ENCODE measurements at places on chromosomes 3 and 15.

GRCh38 chr15:35442742-35443141, 103.2 kb downstream of the DPH6 start:
- no peak for DNase-seq

DNA sequence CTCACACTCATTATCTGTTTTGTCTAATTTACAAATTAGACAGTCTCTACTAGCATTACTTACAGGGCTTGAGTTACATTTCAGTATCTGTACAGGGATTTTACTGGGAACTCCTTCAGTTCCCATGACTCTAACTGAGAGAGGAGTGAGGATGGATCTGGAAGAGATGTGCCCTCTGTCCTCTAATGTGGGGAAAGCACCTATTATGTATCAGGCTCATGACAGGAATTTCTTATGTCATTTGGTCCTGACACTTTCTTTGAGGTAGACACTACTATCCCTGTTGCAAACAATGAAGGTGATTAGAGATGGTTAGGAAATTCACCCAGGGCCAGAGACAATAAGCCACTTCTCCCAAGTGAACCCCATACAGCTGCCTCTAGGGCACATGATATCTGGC, 10.9 kb upstream of the NCKIPSD start:
- no peak for DNase-seq

DNA sequence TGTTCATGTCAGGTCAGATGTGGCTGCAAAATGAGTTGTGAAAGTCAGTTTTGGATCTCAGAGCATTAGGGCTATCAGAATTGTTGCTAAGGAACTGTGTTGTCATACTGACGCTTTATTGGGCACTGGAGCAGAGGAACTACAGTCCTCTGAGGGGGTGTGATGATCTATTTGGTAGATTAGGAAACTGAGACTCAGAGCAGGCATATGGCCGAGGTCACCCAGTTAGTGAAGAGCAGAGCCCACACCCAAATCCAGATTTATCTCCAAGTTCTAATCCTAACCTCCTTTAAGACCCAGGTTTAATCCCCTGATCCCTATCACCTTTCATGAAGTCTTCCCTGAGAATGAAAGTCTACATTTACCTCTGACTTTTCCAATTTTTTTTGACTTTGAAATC, 25.6 kb upstream of the GLCE start:
- DNase-seq = no peak

DNA sequence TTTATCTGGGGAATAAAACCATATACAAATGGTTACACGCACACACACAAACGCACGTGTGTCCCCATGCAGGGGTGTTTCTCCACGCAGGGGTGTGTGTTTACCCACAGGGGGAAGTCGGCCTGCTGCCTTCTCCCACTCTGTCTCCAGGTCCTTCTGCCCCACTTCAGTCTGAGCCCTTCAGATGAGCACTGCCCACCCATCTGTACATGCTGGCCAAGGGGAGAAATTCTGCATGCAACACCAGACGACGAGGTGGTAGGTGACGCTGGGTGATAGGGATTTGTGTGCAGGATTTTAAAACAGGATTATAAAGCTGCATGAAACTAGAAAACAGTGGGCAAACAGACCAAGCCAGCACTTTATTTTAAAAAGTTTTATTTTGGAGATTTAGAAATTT, 122.5 kb downstream of the TJP1 start:
- no peak for DNase-seq

DNA sequence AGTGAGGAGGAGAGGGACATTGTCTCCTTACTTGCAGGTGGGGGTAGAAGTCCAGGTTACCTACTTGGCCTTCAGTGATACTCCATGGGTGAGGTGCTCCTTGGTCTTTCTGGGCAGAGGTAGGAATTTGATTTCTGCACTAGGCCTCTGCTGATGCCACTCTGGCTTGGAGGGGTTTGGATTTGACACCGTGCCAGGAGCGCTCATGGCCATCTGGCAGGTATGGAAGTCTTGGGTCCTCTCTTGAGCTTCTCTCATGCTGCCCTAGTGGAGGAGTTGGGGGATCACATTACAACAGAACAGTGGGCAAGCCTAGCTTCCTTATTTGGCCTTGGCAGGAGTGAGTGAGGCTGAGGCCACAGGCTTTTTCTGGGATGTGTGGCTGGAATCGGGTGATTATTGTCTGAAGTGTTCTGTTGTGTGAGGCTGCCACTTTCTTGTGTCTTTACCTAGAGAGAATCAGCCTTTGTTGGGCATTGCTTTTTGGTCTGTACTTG, 525.0 kb downstream of the GABRG3 start:
- no peak for DNase-seq

DNA sequence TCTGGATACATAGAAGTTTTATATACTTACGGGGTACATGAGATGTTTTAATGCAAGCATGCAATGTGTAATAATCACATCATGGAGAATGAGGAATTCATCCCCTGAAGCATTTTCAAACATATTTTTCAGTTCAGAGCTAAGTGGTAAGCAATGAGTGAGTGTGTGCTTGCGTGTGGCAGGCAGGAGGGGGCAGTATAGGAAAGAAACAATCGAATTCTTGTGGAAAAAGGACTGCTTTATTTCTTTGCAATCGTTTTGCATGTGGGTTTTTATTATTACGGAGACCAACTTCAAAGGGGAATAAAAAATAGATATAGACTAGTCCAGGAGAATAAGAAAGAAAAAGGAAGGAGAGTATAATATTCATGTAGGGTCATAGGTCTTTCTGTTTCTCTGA, 271.6 kb downstream of the CHL1 start:
- no peak for DNase-seq

- DNase-seq = no peak
Measured at GRCh38 chr3:133038089-133038730, at the start of gene TMEM108. TSS of gene TMEM108 (plus strand) at chr3:133038391.

- DNase-seq = peak; percentile 57
Measured at GRCh38 chr15:31263751-31264558, 62.7 kb upstream of the KLF13 start.

GRCh38 chr3:135199137-135199536, 404.1 kb downstream of the EPHB1 start:
- no peak for DNase-seq

GRCh38 chr3:171874879-171875278, 31.7 kb downstream of the TMEM212 start:
- DNase-seq = no peak

GRCh38 chr3:51156147-51156546, 228.9 kb upstream of the MANF start:
- DNase-seq = no peak

DNA sequence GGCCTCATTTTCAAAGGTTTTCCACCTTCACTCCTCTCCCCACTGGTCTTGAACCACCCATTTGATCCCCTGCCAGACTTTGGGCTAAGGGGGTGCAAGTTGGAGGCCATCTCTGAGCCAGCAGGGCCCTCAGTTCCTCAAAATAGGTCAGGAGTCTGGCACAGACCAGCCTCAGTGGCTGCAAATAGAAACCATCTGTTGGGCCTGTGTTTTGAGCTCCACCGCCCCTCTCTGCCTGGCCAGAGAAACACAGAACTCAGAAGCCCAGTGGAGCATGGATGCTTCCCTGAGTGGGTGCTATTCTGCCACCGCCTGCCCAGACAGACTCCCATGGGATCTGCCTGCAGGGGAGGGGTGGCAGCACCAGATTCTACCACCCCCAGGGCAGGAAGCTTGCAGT, 56.3 kb downstream of the CORO2B start:
- no peak for DNase-seq

DNA sequence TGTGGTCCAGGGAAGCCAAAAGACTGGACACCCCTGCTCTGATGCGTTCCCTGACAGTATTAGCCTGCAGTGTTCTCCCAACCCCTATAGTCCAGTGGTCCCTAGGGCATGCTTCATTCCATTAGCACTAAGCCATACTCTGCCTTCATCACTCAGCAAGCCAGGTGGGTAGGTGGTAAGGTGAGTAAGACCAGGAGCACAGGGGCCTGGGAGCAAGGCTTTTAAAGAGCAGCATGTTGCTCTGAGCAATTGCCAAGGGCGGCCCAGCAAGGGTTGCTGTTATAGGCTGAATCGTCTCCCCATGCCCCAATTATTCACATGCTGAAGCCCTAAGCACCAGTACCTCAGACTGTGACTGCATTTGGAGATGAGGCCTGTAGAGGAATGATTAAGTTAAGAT, 11.0 kb downstream of the CXCR6 start:
- DNase-seq = no peak

DNA sequence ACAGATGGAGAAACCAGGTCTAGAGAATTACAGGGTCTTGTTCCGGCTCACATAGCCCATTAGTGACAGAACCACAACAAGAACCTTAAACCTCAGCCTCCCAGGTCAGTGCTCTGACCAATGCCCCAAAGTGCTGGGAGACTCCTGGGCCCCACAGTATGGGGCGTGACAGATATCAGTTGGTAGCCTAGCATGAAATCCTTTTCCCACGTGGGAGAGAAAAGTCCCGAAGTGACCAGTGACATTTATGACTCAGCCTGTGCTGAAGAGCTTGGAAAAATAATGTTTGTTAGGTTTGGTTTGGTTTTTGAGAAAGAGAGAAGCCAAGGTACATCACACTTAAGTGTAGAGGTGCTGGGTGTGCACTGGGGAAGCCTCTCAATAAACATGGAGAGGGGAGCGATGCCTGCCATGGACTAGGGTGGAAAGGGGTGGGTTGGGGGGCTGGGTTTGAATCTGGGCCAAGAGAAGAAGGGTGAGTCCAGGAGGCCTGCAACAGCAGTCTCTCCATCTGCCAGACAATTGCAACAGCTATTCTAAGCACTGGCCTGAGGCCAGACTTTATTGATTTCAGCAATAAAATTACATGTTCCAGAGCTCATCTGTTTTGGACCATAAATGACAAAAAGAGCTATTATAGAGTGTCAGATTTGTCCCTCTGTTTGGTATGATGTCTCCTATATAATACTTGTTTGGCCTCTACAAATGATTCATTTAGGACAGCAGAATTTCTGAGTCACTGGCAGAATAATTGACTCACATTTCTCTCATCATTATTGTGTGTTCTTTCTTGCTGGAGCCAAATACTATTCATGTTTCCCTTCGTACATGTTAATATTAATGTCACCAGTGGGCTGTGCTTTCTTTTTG, 43.4 kb downstream of the C2CD4A start:
- DNase-seq = no peak

DNA sequence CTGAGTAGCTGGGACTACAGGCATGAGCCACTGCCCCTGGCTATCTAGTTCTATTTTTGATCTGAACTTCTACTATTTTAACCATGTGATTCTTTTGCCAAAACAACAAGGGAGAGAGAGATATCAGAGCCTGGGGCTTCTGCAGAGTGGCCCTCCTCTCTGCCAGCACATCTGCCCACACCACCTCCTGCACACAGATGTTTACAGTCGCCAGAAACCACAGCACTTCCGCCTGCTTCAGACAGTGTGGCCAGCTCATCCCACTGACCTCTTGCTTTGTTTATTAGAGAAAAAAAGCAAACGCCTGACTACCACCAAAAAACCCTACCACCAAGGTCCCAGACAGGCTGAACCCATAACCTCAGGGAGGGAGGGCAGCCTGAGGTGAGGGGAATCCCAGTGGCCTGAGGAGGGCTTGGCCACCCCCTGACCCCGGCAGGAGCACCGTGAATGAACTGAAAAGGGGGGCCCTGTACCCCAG, 85.9 kb upstream of the ABHD2 start:
- no peak for DNase-seq

GRCh38 chr3:122576174-122576940, 1.1 kb upstream of the PARP15 start:
- no peak for DNase-seq

DNA sequence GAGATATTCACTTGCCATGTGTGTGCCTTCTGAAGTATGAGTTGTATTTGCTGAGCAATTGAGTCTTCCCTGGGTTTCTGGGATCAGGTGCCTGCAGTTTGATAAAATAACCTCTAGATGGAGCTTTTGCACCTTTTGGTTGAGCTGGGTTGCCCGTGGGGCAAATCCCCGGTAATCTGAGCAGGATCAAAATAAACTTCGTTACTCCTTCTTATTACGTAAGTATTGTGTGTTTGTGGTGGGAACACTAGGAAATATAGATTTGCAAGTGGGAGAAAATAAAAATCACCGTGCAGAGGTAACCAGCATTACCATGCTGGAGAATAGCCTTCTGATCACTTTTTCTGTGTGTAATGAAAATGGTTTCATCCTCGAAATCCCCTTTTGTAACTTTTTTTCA, 277.4 kb upstream of the NR2E3 start:
- DNase-seq = no peak

DNA sequence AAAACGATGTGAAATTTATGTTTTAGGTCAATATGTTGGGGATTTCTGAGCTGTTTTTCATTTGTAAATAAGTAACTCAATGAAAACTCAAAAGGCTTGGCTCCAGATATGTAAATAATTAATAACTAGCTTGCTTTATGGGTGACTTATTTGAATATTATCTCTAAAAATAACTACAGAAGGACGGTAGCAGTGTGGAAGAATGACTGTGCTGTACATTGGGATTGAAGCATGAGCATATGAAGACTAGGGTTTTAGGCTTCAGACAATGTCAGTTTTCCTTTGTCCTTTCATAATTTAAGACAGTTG, 343.9 kb downstream of the GRM7 start:
- no peak for DNase-seq

DNA sequence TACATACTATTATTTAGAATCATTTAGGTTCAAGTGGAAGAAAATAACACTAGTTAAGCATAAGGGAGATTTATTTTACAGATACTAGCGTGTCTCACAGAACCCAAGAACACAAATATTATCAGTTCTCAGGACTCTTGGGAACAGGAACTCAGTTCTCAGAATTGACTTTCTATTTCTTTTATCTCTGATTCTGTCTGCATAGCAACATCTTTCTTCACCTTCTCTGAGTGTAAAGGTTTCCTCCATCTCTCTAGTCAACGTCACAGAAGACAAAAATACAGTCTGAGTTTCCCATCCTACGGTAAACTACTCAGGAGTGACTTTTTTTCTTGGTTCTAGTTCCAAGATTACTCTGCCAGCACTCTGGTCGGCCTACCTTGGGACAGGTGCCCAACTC, 220.0 kb downstream of the SV2B start:
- no peak for DNase-seq

DNA sequence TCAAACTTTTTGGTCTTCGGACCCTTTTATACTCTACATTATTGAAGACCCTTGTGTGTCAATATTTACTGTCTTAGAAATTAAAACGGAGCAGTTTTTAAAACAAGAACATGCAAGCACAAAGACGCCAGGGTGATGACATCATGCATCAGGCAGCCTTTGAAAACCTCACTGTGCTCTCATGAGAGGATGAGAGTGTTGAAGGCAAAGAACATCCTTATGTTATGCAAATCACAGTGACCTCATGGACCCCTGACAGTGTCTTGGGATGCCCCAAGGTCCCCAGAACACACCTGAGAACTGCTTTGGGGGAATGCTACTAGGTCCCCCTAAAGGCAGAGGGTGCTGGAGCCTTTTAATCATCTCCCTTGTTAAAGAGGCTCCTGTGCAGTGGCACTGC, 51.6 kb downstream of the CHDH start:
- DNase-seq = no peak

GRCh38 chr3:58580826-58581327, 3.7 kb upstream of the FAM107A start:
- DNase-seq = no peak

DNA sequence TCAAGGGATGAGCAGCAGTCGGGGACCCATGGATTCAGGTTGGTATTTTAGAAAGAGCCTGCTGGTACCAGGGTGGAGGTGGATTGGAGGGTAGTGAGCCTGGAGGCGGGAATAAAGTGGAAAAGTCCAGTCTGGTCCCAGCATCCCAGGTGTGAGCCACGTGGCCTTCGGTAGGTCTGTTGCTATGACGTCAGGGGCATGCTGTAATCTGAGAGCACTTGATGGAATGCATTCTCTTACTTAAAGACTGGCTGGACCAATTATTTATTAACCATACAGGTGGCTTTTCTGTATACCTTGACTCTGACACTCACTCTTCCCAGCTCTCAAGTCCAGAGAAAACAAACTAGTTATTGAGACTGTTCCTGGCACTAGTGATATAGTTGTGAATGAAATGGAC, 389.9 kb upstream of the RGMA start:
- no peak for DNase-seq

- DNase-seq = no peak
Measured at GRCh38 chr3:171113716-171114115, 87.2 kb upstream of the SLC2A2 start.

All from stimulated activated CD4-positive, alpha-beta T cell treated with anti-CD3 and anti-CD28 coated beads, TNF-alpha, amount 100 ng/mL, for 4 hours (primary cell).